Fibroblast of skin of left biceps (primary cell): ENCODE measurements at places on chromosomes 4 and X.
A peak's percentile ranks its signal among the peaks of the same experiment; 100 is the strongest.

DNA sequence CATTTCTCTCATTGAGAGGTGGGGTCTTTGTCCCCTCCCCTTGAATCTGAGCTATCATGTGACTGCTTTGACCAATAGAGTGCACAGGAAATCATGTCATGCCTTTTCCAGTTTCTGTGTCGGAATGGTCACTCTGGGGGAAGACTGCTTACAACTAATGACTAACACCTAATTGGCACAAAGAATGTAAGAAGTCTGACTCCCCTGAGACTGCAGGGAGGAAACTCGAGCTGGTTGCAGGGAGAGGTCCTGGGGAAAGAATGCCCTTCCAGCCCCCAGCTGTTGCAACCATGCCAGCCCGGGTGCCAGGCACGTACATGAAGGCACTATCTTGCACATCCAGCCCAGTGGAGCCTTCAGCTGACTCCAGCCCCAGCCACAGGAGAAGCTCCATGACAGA is 254.2 kb downstream of the DHX15 start:
- no peak for DNase-seq

DNA sequence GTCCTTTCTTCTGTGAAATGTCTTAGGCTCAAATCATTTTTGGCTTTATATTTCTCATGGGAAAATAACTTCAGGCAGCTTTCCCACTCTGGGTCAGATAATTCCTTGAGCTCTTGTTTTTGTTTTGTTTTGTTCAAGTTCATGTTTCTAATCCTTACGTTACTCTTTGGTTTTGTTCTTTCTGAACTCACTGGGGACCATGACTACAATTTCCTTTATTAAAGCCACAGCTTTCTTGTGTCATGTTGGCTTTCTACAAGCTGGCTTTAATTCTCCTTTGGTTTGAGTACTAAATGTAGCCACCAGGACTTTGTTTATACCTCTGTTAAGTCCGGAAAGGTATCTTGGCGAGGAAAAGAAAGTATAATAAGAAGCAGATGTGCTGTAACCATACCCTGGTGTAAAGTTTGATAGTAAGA is 30.8 kb upstream of the ANXA3 start:
- DNase-seq: no peak

- peak; percentile 35 for DNase-seq
Measured at GRCh38 chr4:128871948-128872347, 62.4 kb downstream of the JADE1 start.

- no peak for DNase-seq
Measured at GRCh38 chr4:124694946-124695598, 17.5 kb downstream of the ANKRD50 start.

GRCh38 chrX:39164212-39164611 is 363.0 kb downstream of the MID1IP1 start:
- DNase-seq: no peak

DNA sequence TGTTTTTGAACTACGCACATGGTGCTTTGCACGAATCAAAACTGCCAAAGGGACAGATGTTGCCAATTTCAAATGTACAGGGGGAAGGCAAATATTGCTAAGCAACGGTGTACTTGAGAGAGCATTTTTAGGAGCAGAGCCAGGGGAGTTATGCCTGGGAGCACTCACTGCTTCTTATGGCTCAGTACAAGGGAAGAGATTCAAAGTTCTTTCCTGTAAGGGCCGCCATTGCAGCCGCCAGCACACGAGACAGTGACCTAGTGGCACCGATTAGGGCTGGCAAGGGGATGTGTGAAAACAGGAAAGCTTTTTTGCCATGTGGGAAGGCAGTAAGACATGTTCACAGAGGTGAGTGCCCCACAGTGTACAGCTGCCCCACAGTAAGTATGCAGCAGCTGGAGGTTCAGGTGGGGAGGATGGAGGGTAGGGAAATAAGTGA is 133.8 kb downstream of the AFF1 start:
- no peak for DNase-seq

DNA sequence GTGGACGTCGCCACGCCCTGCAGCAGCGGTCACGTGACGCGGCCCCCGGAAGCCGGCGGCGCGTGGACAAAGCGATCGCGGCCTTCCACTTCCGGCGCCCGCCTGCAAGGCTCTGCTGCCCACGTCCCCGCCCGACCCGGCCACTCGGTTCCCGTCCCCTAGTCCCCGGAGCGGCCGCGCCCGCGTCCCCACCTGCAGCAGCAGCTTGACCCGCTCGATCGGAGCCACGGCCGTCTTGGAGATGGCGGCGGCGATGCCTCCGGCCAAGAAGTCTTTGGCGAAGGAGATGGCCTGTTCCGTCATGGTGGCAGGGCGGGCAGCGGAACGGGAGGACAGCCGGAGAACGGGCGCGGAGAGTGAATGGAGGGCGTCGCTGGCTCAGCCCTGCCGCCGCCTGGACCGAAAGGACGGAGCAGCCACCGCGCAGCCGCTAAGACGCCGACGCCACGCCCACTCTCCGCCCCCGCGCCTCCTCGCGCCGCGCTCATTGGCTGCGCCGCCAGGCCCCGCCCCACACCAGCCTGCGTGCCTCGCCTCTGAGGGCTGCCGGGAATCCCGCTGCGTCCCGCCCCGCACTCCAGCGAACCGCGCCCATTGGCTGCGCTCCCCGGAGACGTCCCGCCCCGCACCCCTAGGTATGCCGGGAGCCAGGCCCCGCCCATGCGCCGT is at the start of gene SLC25A6:
Gene SLC25A6, minus strand, starts transcription at position 407 of the 669 bp plus-strand sequence. Its CDS starts 104 bp downstream, at position 303.
- DNase-seq: peak; percentile 94
